Stimulated activated naive B cell treated with anti-CD40 and anti-IgM and Interleukin-4, amounts not matched to agents 10 μg/mL and 1 μg/mL and 100 μg/mL, for 72 hours (primary cell): ENCODE measurements at places on chromosomes 11 and 22.
A peak's percentile ranks its signal among the peaks of the same experiment; 100 is the strongest.

GRCh38 chr11:130418756-130419155 lies 9.7 kb downstream of the ADAMTS8 start:
- H3K4me1 ChIP-seq = no peaks in the 10 kb centered on the region
- no peak for DNase-seq
- peaks cover 43% of the 10 kb centered on the region for H3K27me3 ChIP-seq
- H3K27ac ChIP-seq = no peak overlapping the region
- no peak overlapping the region for H3K4me3 ChIP-seq
- H3K36me3 ChIP-seq = no peaks in the 10 kb centered on the region

DNA sequence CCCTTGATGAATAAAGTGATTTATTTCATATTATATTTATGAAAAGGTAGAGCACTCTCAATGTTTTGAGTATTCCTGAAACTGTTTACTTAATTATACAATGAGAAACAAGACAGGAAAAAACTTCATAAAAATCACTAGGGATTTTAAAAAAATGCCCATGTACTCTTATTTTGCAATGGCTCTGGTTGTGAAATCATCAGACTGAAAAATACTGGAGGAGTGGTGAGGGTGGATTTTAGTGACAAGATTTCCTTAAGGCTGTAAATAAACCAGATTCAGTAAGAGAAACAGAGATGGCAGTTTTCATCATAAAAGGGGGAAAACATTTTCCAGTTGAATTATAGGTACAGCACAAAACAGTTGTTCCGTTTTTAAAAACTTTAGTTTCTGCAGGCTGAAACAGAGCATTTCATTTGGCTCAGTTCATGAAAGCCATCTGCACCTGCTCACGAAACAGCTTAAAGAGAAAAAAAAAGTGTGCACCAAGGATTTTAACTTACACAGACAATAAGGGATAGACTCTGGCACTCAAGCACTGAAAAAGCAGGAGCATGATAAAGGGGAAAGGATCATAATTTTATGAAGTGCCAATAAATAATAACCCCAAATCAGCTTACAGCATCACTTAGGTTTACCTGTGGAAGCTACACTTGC lies 100.7 kb downstream of the MAML2 start:
- peak overlapping the region; percentile 48 for H3K4me3 ChIP-seq
- no peak overlapping the region for H3K27ac ChIP-seq
- peaks cover 26% of the 10 kb centered on the region for H3K4me1 ChIP-seq
- no peaks in the 10 kb centered on the region for H3K27me3 ChIP-seq

- no peak for DNase-seq
- peaks cover 58% of the 10 kb centered on the region for H3K36me3 ChIP-seq
- H3K27me3 ChIP-seq = no peaks in the 10 kb centered on the region
- H3K4me1 ChIP-seq = peaks cover 11% of the 10 kb centered on the region
- no peak overlapping the region for H3K27ac ChIP-seq
- no peak overlapping the region for H3K4me3 ChIP-seq
Observed at GRCh38 chr22:19066531-19067271, 55.5 kb downstream of the DGCR2 start.

DNA sequence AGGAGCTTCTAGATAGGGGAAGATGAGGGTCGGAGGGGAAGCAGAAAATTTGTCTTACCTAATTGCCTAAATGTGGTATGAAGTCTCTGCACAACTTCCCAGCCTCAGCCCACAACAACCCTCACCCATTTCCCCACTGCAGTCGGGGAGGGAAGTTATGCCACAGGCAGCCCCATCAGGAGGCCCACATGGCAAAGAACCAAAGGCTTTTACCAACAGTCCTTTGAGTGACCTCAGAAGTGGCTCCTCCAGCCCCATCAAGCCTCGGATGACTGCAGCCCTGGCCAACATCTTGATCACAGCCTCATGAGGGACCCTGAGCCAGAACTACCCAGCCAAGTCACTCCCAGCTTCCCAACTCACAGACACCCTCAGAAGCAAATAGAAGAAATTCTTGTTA lies 54.8 kb downstream of the CHST1 start:
- peaks cover 14% of the 10 kb centered on the region for H3K27me3 ChIP-seq
- H3K4me3 ChIP-seq = no peak overlapping the region
- no peak for DNase-seq
- no peaks in the 10 kb centered on the region for H3K4me1 ChIP-seq
- H3K27ac ChIP-seq = no peak overlapping the region

DNA sequence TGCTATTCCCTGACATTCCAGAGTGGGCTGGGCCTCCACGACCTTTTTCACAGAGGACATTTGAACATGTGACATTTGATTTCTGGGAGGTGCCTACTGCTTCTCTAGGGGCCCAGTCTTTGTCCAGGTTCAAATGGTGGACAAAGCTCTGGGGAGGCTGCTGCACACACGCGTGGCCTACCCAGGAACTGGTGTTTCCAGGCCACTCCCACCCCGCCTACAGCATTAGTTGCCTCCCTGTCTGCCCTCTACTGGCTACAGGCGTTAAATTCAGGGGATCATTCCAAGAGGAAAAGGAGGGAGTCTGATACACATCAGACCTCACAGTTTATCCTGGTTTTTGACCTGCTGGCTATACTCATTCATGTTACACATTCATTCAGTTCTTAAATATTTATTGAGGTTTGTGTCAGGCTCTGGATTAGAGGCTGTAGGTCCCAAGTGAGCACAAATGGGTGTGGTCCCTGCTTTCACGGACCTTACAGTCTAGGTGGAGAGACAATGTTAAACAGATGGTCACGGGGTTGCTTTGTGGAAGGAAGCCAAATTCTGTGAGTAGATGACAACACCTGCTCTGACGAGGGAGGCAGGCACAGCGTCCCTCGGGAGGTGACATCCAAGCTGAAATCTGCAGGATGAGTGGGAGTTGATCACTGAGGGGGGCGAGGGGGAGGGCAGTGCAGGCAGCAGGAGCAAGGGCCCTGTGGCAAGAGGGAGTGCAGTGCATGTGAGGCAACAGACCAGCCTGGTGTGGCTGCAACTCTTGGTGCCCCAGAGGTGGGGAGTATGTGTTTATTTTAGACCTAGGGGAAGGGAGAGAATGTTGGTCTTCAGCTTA lies 11.8 kb downstream of the TUB start:
- no peak overlapping the region for H3K4me3 ChIP-seq
- peaks cover 3% of the 10 kb centered on the region for H3K27me3 ChIP-seq
- H3K4me1 ChIP-seq = peaks cover 4% of the 10 kb centered on the region
- H3K27ac ChIP-seq = no peak overlapping the region

DNA sequence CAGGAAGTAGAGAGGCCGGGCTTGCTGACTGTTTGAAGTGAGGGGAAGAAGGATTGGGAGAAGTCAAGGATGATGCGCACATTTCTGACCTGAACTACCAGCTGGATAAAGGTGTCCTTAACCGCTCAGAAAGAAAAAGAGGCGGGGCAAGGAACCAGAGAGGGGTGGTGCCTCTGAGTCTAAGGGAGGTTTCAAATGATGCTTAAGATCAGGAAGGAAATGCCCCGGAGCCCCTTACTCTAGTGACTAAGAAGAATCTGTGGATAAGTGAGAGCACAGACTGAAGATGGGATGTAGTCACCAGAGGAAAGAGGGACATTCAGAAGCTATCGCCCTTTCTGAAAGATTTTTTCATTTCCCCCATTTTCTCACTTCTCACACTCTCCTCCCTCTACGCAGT lies 12.7 kb downstream of the DCHS1 start:
- no peaks in the 10 kb centered on the region for H3K27me3 ChIP-seq
- no peaks in the 10 kb centered on the region for H3K36me3 ChIP-seq
- no peak overlapping the region for H3K4me3 ChIP-seq
- no peak for DNase-seq
